Stimulated activated memory B cell treated with anti-CD40 and anti-IgM and Interleukin-4, amounts not matched to agents 10 μg/mL and 1 μg/mL and 100 μg/mL, for 72 hours (primary cell): ENCODE measurements at places on chromosomes 11 and 22.

DNA sequence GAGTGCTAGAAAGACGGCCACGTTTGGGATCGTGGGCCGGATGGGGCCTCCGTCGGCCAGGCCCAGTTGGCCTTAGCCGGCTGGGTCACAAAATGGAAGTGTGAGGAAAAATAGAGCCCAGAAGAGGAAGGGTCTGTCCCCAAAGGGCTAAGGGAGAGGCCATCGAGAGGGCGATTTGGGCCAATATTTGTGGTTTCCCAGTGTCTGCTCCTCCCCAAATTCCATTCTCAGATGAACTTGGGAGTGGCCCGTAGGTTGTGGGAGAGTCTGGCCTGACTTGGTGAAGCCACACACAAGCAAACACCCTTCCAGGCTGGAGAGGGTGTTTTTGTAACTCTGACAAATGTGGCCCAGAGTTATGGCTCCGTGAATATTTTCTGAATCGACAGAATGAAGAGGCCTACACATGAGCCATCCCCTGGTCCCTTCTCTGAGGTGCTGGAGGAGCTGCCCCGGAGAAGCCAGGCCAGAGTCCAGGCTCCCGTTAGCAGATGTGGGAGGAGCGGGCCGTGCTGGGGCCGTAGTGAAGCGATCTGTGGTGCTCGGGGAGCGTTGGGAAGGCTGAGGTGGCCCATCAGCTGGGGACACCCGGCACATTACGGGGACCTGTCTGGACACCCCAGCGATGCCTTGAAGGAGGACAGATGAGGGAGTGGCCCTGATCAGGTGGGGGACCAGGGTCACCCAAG lies 73.5 kb upstream of the PPARA start:
- no peak for ATAC-seq

- peak; percentile 95 for ATAC-seq
These were observed at the start of gene SELENOO for GRCh38 chr22:50200461-50201190. Gene SELENOO (plus strand): TSS chr22:50201011. CDS start chr22:50201037, 26 bp downstream.

GRCh38 chr11:33529461-33529860 lies 171.2 kb downstream of the C11orf91 start:
- ATAC-seq: no peak

- no peak for ATAC-seq
These were observed 5.1 kb upstream of the SLC22A8 start for GRCh38 chr11:63020671-63021291.

DNA sequence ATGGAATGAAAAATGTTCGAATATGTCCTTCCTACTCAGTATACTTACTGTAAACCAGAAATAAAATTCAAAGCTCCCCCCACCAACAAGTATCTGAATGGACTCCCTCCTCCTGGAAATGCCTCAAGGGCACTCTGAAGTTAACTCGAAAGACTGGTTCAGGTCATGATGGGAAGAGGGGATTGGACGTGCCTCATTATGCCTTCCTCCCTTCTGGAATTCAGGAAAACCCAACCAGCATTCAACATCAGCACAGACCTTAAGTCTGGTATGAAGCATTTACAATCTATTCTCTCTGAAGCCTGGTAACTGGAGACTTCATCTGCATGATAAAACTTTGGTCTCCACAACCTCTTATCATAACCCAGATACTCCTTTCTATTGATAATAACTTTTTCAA lies 428.3 kb upstream of the RAG2 start:
- ATAC-seq: no peak

- no peak for ATAC-seq
These were observed 10.7 kb downstream of the DAGLA start for GRCh38 chr11:61690706-61691379.

GRCh38 chr11:94803491-94803890 lies 35.3 kb downstream of the AMOTL1 start:
- ATAC-seq: no peak

DNA sequence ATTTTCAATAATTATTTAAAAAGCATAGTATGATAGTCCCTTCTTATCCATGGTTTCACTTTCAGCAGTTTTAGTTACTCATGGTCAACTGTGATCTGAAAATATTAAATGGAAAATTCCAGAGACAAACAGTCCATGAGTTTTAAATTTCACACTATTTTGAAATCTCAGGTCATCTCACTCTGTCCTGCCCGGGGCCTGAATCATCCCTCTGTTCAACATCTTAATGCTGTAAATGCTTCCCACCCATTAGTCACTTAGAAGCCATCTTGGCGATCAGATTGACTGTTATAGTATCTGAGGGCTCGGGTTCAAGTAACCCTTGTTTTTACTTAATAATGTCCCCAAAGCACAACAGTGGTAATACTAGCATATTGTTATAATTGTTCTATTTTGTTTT lies 1509.3 kb downstream of the FAM181B start:
- ATAC-seq: no peak

GRCh38 chr11:2531277-2531986 lies 86.6 kb downstream of the KCNQ1 start:
- peak; percentile 44 for ATAC-seq

DNA sequence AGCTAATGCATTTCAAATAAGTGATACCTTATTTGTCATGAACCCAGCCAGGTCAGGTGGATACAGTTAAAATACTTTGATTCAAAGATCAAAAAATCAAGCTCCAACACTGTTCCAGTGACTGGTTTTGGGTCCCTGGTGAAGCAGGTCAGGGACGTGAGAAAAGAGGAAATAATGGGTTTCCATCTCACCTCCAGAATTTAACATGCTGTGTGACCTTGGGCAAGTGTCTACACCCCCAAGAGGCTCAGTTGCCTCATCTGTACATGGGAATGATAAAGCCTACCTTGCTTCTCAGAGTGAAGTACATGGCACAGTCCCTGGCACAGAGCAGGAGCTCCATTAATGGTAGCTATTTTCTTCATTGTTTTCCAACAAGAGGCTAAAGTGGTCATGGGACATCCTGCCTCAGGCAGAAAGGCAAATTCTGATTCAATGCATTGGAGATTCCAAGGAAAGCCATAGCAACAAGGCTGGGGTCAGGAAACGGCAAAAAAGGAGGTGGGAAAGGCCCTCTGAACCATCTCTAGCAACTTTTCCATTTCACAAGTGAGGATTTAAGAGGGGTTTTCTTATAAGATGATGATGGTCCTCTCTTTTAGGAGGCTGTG lies 108.5 kb downstream of the CSNK2A3 start:
- ATAC-seq: peak; percentile 49

GRCh38 chr11:101914738-101915426 lies at the start of gene CEP126:
Gene CEP126 (plus strand): TSS chr11:101915010. CDS start chr11:101915285, 275 bp downstream.
- peak; percentile 98 for ATAC-seq

DNA sequence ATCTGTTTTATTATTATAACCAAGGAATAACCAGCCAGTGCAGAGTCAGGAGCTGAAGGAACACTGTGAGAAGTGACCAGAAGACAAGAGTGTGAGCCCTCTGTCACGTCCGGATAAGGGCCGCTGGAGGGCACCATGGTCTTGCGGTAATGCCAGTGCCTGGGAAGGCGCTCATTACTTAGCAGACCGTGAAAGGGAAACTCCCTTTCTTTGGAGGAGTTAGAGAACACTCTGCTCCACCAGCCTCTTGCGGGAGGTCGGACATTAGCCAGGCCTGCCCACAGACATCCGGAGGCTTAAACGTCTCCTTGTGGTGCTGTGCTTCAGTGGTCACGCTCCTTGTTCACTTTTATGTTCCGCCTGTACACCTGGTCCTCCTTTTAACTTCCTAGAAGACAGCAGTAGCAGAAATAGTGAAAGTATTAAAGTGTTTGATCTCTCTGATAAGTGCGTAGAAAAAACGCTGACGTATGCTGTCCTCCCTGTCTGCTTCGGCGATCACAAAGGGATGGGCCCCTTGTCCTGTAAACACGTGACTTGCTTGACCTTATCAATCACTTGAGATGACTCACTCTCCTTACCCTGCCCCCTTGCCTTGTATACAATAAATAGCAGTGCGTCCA lies 120.6 kb upstream of the LMO1 start:
- ATAC-seq: peak; percentile 55

GRCh38 chr11:118436639-118437207 lies 431 bp downstream of the KMT2A start:
- ATAC-seq: peak; percentile 40

GRCh38 chr11:75706260-75706729 lies 11.3 kb upstream of the MOGAT2 start:
- peak; percentile 84 for ATAC-seq

- no peak for ATAC-seq
These were observed 56.2 kb upstream of the ARHGAP42 start for GRCh38 chr11:100630898-100631297.

- no peak for ATAC-seq
These were observed 368.6 kb downstream of the OPCML start for GRCh38 chr11:133163463-133164419.

DNA sequence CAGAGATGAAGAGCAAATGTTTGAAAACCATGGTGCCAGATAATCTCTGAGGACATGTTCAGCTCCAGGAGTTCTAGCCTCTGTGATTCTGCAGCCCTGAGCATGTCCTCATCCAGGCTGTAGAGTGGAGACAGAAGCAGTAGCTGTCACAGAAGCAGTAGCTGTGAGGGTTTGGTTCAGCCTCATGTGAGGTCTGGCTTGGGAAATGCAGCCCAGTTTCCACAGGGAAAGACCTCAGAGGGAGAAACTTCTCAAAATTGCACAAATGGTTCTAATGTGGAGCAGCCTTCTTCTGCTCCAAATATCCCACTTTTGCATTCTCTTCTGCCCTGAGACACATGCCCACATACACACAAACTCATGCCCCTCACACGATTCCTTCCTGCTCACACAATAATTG lies 48.4 kb downstream of the DBX1 start:
- no peak for ATAC-seq

DNA sequence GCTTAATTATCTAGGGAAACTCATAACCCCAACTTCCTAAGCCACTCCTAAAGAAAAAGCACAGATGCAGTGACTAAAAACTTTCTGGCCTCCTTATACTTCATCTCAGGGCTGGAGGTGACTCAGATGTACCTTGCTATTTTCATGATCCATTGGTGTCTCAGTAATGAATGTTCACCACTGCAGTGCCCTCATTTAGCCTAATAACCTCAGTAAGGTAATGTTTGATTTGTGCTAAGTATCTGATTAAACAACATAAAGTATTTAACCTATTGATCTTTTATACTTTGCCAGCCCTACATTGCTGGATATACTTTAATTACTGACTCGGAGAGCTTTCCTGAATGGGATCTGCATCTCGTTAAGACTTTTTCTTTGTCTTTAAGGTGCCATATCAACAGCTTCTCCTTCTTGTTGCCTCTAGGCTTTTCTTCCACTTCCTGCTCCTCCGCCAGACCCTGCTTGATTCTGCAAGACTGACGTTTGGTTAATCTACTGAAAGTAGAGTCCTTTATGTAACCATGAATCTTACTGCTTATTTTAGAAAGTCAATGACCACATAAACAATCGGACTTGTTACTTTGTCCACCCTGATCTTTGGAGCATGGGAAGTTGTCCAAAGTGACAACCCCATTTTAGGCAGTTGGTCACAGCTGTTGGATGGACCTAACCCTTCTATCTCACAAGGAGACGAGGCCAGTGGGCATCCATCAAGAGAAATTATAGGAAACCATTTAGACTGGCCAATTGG lies 303.0 kb downstream of the ST3GAL4 start:
- ATAC-seq: no peak

- no peak for ATAC-seq
These were observed 51.3 kb downstream of the BTG4 start for GRCh38 chr11:111460856-111461255.

- no peak for ATAC-seq
These were observed 10.9 kb downstream of the SMCO4 start for GRCh38 chr11:93532281-93532789.
